ENCODE measurements at places on chromosomes 2 and 18.

- DNase-seq: no peak
These were observed 916 bp downstream of the CETN1 start for GRCh38 chr18:581096-581495.

DNA sequence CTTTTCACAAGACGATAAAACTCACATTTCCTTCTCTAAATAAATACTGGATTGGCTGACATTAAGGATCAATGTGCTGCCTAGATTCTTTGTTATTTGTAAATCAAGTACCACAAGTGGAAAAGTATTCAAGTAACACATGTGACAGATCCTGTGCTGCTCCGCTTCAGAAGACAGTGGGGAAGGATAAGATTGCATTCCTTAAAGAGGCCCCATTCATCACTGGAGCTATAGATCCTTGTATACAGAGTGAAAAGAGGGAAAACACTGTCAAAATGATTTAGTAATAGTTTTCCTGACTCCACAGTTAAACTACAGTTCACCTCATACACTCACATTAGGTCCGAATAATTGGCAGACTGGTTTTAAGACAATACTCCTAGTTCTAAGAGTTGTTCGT is 108.0 kb upstream of the CSRNP3 start:
- no peak for DNase-seq

GRCh38 chr2:99880964-99881294 is 261.5 kb downstream of the AFF3 start:
- DNase-seq: no peak

DNA sequence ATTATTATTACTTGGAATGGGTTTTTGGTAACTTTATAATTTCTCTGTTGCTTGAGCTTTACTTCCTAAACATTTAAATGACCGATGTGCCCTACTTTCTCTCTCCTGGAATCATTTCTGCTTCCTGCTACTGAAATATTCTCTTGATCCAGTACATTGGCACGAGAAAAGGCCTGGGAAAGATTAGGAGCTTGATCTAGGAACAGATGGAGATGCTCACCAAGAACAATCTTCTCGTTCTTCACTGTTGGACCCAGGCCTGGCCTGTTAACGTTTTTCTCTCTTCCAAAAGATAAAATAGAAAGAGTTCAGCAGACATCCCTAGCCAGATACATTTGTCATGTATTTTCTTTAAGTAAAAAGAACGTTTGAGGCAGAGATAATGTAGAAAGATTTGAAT is 1356.8 kb upstream of the CRIM1 start:
- no peak for DNase-seq

- no peak for DNase-seq
These were observed 156.4 kb upstream of the SH3BP4 start for GRCh38 chr2:234795272-234795920.

- DNase-seq: no peak
These were observed 24.2 kb downstream of the MYT1L start for GRCh38 chr2:2306878-2307277.

GRCh38 chr2:163640542-163641193 is 95.1 kb downstream of the FIGN start:
- DNase-seq: no peak

GRCh38 chr2:102186791-102187495 is at the start of gene IL1RL2:
Gene IL1RL2, plus strand, starts transcription at chr2:102187023. Its CDS starts 845 bp downstream, at chr2:102187868.
- no peak for DNase-seq

DNA sequence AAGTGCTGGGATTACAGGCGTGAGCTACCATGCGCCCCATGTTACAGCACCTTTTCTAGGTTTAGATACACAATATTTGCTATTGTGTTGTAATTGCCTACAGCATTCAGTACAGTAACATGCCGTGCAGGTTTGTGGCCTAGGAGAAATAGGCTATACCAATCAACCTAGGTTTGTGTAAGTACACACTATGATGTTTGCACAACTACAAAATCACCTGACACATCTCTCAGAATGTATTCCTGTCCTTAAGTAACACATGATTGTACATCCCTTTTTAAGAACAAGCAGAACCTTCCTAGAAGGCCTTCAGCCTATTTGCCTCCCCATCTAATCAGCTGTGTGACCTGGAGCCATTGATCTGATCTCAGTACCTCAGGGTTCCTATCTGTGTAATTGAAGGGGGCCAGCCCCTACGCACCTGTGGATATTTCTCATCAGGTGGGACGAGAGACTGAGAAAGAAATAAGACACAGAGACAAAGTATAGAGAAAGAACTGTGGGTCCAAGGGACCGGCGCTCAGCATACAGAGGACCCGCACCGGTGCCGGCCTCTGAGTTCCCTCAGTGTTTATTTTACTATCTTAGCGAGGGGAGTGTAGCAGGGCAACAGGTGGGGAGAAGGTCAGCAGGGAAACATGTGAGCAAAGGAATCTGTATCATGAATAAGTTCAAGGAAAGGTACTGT is 18.7 kb upstream of the TMBIM1 start:
- no peak for DNase-seq

GRCh38 chr2:23601301-23601965 is 216.5 kb downstream of the KLHL29 start:
- DNase-seq: no peak

GRCh38 chr2:4101936-4102335 is 398.6 kb downstream of the DCDC2C start:
- DNase-seq: no peak

- no peak for DNase-seq
These were observed 253.7 kb upstream of the THUMPD2 start for GRCh38 chr2:40032650-40033319.

- no peak for DNase-seq
These were observed 1.6 kb downstream of the SNED1 start for GRCh38 chr2:240999873-241000541.
